ENCODE measurements at places on chromosomes 4 and X. TPM values are rescaled to one million over a fixed set of nuclear protein-coding genes. Genes with fewer than 3 reads are reported as not detected.

- no peak for DNase-seq
These were observed 3.1 kb upstream of the SOX3 start for GRCh38 chrX:140507982-140508305.

GRCh38 chrX:151754047-151754429, 19.5 kb downstream of the CNGA2 start:
- DNase-seq, result no peak

DNA sequence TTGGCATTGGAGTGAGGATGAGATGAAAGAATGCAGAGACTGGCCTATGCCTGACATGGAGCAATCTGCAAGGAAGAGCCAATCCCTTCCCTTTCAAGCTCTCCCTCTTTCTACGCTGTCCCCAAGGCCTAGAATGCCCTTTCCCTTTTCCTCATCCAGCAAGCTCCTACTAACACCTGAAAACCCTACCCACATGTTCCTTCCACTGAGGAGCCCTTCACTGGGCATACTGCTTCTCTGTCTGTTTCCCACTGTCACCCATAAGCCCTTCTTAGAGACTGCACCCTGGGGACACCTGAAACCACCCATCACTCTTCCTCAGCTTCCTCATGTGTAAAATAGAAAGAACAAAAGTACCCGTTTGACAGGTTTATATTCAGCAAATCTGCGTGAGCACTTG, 249.6 kb upstream of the PSAPL1 start:
- DNase-seq, result no peak

GRCh38 chrX:153411255-153411987, at the start of gene ZFP92:
TSS of gene ZFP92 (plus strand) at chrX:153411472. CDS start at chrX:153418323, 6,851 bp downstream.
- DNase-seq, result no peak

- no peak for DNase-seq
These were observed 190.9 kb upstream of the GATB start for GRCh38 chr4:151951671-151952050.

- no peak for DNase-seq
These were observed 144.9 kb downstream of the ANXA5 start for GRCh38 chr4:121551881-121552280.

- DNase-seq, result no peak
These were observed 2.2 kb downstream of the MAMLD1 start for GRCh38 chrX:150365051-150365989.

DNA sequence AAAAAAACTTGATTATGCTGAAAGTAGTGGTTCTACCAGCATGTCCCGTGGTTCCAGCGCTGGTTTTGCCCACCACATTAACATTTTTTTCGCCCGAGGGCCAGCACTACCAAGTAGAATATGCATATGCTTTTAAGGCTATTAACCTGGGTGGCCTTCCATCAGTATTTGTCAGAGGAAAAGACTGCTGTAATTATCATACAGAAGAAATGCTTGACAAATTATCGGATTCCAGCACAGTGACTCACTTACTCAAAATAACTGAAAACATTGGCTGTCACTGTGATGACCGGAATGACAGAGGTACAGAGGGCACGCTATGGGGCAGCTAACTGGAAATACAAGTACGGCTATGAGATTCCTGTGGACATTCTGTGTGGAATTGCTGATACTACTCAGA, 34.6 kb downstream of the PRPS2 start:
- DNase-seq, result no peak

- no peak for DNase-seq
These were observed 3.8 kb downstream of the PNMA3 start for GRCh38 chrX:153060095-153060445.

GRCh38 chr4:183852910-183853547, 52.1 kb upstream of the STOX2 start:
- no peak for DNase-seq

- DNase-seq, result no peak
These were observed 23.0 kb upstream of the BCORL1 start for GRCh38 chrX:129959493-129959832.

DNA sequence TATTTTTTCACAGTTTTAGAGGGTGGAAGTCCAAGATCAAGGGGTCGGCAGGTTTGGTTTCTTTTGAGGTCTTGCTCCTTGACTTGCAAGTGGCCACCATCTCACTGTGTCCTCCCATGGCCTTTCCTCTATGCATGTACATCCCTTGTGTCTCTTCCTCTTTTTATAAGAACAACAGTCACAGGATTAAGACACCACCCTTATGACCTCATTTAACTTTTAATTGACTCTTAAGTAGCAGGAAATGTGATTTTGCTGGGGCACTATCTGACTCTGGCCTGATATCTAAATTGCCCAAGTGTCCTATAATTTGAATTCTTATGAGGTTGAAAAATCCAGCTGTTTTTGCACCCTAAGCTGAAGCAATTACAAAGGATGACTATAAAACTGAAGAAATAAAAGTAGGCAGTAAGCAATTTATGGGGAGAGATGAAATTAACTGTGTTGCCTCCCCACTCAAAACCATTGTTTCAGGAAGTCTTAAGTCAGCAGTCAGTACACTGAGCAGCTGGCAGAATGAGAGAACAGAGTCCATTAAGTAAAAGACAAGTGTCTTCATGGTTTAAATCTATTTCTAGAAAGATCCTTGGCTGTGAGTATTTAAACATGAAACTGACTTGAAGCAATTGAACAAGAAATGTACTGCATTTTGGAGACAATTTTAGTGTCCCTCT, 601.3 kb downstream of the SPRY1 start:
- no peak for DNase-seq

- DNase-seq, result no peak
These were observed 11.2 kb downstream of the APELA start for GRCh38 chr4:164888096-164888715.

GRCh38 chrX:112587194-112587593, 92.5 kb downstream of the LHFPL1 start:
- no peak for DNase-seq

GRCh38 chr4:107655289-107655688, 64.7 kb downstream of the PAPSS1 start:
- no peak for DNase-seq

GRCh38 chrX:147803948-147804347, 107.8 kb upstream of the FMR1 start:
- no peak for DNase-seq

DNA sequence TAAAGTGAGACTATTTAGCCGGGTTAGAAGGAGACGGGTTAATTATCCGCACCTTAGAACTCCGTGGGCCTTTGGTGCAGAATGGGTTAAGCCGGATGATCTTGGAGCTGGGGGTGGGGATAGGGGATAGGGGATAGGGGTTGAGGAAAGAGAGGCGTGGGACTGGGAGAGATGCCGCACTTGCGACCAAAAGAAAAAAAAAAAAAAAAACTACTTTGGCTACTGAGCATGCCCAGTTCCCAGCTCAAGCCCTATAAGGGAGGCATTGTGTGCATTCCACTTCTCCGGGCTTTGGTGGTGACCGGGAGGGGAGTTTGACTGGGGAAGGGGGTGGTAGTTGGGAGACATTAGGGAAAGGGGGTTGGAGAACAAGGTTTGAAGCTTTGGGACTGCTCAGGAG, at the start of gene SLITRK4:
TSS of gene SLITRK4 (minus strand) at position 187 of the 400 bp plus-strand sequence. CDS start 4,993 bp downstream, outside the sequence.
- no peak for DNase-seq

GRCh38 chrX:137119049-137119448, 85.3 kb upstream of the GPR101 start:
- no peak for DNase-seq

GRCh38 chrX:53262189-53262917, 19.0 kb downstream of the IQSEC2 start:
- no peak for DNase-seq

DNA sequence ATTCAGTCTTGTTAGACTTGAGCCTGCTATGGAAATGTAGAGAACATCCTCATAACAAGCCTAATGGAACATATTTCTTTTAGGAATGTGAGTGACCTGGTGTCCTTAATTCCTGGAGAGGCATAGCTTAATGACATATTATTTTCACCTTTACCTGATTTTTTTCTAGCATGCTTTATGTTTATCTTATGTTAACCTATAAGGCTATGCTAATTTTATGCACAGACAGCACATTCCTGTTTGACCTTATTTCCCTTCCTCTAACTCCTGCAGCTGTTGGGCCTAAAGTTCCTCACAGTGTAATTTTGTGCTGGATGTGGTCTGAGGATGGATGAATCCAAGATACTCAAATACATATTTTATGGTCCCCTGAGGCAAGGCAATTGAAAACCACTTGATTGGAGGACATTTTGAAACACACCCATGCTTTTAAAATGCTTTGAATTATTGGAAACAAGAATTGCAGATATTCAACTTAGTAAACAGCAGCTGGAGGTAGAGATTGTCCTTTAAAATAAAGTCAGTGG, 111.5 kb downstream of the LARP7 start:
- no peak for DNase-seq

- DNase-seq, result no peak
These were observed 32.5 kb downstream of the PDGFC start for GRCh38 chr4:156939139-156939538.

GRCh38 chr4:182143822-182144625, 99.2 kb upstream of the TENM3 start:
- no peak for DNase-seq

- no peak for DNase-seq
These were observed 26.4 kb downstream of the RBM47 start for GRCh38 chr4:40603281-40603680.

DNA sequence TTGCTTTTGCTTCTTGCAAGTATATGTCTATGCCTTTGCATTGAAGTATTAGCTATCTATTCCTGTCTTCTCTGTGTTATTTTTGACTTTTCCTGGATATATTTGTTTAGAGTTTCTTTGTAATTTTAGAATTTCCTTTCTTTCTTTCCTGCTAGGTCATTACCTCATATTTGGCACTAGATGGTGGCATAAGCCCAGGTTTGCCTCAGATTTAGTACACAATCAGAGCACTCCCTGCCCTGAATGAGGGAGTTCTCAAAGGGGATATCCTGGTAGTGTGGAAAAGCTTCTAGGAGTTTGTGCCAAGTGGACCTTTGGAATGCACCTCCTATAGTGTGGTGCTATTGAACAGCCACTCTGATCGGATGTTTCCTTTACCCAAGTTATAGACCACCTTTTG, 181.6 kb downstream of the UGT8 start:
- no peak for DNase-seq

- DNase-seq, result no peak
These were observed 49.0 kb downstream of the SYTL5 start for GRCh38 chrX:38055170-38055847.

- no peak for DNase-seq
These were observed 63.8 kb upstream of the HELT start for GRCh38 chr4:184954482-184954881.

- DNase-seq, result no peak
These were observed 2024.1 kb upstream of the TENM3 start for GRCh38 chr4:180219080-180219479.

- no peak for DNase-seq
These were observed 78.4 kb downstream of the GRID2 start for GRCh38 chr4:92382128-92382527.

The PLAC8 gene
- total RNA-seq, result 154 TPM

The HPGD gene
- 1.2 TPM for total RNA-seq

The CCDC158 gene
- 0.28 TPM for total RNA-seq

The GLRA3 gene
- total RNA-seq, result not detected

The GAGE1 gene
- total RNA-seq, result not detected

The GUF1 gene
- total RNA-seq, result 11.6 TPM

The OCIAD2 gene
- total RNA-seq, result 32.8 TPM

The ZC4H2 gene
- 11.7 TPM for total RNA-seq

The PDLIM3 gene
- 0.10 TPM for total RNA-seq

The SERPINA7 gene
- total RNA-seq, result 0.15 TPM

The SYN1 gene
- 1.0 TPM for total RNA-seq

The ATP2B3 gene
- total RNA-seq, result 0.21 TPM

The RPS6KA6 gene
- total RNA-seq, result 0.05 TPM

The PAGE1 gene
- total RNA-seq, result not detected

Data from Panc1 (cell line).